Naive B cell (primary cell): ENCODE measurements at places on chromosomes 12 and 14. TPM values are rescaled to one million over a fixed set of nuclear protein-coding genes. Genes with fewer than 3 reads are reported as not detected.

- peak; percentile 35 for DNase-seq
- peaks cover 17% of the 10 kb centered on the region for H3K36me3 ChIP-seq
- no peak overlapping the region for H3K4me3 ChIP-seq
- no peak overlapping the region for H3K27ac ChIP-seq
- H3K27me3 ChIP-seq = no peaks in the 10 kb centered on the region
- H3K4me1 ChIP-seq = peaks cover 10% of the 10 kb centered on the region
Measured at GRCh38 chr14:91996948-91997371, 42.9 kb downstream of the TRIP11 start.

Gene GARIN6
- polyA plus RNA-seq = not detected

Gene GSC
- polyA plus RNA-seq = not detected

- H3K4me1 ChIP-seq = peaks cover 26% of the 10 kb centered on the region
- peak overlapping the region; percentile 96 for H3K4me3 ChIP-seq
- H3K36me3 ChIP-seq = no peaks in the 10 kb centered on the region
- H3K27ac ChIP-seq = peak overlapping the region; percentile 28
- H3K27me3 ChIP-seq = no peaks in the 10 kb centered on the region
Measured at GRCh38 chr12:123384318-123384993, 524 bp downstream of the KMT5A start.

DNA sequence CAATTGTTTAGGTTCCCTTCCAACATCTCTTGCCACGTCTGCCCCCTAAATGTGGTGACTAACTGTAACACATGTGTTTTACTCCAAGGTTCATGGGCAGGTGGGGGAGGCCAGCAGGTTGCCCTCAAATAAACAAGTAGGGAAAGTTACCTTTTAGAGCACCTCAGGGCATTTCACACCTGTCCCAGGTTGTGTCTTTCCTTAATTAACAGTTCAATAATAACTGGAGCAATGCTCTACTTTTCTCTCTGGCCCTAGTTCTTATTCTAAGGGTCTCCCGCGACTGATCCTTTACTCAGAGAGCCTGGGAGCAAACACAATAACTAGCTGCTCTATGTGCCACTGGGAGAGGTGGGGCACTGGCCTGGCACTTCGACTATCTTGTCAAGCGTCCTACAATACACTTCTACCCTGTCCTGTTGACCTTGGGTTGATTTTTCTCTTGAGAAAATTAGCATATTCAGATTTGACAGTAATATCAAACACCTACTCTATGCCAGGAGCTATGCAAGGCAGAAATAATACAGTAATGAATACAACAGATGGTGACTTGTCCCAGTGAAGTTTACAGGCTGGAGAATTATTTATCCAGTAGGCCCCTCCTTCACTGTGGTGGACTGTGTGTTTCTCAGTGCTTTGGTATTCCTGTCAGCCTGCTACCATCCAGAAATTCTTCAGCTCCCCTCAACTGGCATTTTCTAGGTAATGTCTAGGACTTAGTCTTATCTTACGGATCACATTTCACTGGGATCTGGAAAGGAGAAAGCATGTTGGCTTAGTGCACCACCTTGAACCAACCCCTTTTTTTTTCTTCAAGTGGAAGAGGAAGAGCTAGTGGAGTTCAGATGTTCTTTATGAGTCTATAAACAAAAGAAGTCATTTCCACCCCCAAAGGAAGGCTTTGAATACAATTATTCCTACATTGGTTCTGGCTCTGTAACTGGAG lies 202.6 kb downstream of the CRADD start:
- no peak overlapping the region for H3K27ac ChIP-seq
- H3K36me3 ChIP-seq = peaks cover 4% of the 10 kb centered on the region
- no peak overlapping the region for H3K4me3 ChIP-seq

Gene SCN8A
- 0.08 TPM for polyA plus RNA-seq

Gene REC8
- 7.6 TPM for polyA plus RNA-seq

GRCh38 chr12:52798671-52799504 lies 3.0 kb upstream of the KRT3 start:
- H3K27ac ChIP-seq = no peak overlapping the region
- peaks cover 46% of the 10 kb centered on the region for H3K27me3 ChIP-seq
- no peaks in the 10 kb centered on the region for H3K36me3 ChIP-seq
- H3K4me3 ChIP-seq = no peak overlapping the region
- no peaks in the 10 kb centered on the region for H3K4me1 ChIP-seq
- DNase-seq = no peak

DNA sequence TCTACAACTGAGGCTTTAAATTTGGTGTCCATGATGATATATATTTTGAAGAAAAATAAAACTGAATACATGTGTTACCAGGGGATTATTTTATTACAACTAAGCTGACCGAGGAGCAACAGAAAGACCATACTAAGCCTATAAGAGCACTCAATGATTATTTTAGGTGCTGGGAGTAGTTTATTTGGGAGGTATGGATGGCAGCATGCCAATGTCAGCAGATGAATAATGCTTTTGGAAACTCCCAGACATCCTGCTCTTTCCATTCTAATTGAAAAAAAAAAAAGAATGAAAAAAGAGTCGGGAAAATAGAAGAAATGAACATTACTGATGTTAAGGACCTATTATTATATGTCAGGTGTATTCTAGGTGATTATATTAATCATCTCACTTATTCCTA lies 441.2 kb downstream of the BTG1 start:
- peaks cover 11% of the 10 kb centered on the region for H3K27me3 ChIP-seq
- H3K4me1 ChIP-seq = no peaks in the 10 kb centered on the region
- no peak overlapping the region for H3K27ac ChIP-seq
- H3K36me3 ChIP-seq = no peaks in the 10 kb centered on the region
- H3K4me3 ChIP-seq = no peak overlapping the region
- DNase-seq = no peak

DNA sequence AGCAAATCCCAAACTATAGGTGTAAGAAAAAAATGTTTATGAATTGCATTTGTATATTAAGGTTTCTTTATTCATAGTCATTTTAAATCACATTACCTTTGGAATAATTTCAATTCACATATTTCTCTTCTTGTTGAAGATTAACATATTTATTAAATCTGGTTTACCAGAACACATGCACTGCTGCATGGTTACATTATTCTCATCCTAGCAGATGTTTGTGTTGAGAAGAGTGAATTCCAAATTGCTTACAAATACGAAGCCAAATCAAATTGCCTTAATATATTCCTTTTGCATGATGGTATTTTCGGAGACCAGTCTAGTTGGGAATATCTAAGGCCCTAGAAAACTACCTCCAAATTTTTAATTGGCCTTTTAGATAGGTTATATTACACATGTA lies 130.6 kb downstream of the PLEKHA5 start:
- no peaks in the 10 kb centered on the region for H3K4me1 ChIP-seq
- no peaks in the 10 kb centered on the region for H3K36me3 ChIP-seq
- no peaks in the 10 kb centered on the region for H3K27me3 ChIP-seq

DNA sequence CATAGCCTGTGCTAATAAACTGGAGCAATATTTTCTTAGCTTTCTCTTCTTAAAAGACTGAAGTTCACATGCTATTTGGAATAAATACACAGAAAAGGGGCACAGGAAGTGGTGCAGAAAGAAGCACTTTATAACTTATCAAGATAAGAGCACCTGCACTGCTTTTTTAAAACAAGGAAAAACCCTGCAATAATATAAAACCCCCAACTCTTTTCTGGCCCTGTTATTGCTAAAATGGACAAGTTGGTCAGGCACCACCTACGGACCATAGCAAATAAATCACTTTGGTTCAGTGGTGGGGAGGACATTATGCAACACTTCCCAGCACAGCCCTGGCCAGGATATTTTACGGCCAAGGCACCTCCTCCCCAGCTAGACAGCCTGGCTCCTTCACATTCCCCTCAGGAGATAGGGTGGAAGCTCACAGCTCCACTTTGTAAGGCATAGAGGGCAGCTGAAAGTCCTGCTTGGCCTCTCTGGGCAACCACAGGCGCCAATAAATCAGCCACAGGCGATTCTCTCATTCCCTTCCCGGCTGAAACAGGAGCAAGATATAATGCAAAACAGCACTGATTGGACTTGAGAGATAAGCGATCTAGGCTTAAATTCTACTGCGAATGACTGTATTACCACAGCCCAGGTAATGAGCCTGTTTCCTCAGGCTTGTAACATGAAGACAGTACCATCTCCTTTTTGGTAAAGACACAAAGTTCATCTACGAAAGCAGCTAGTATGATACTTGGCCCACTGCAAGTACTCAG lies 2.0 kb downstream of the ZBTB25 start:
- H3K4me1 ChIP-seq = peaks cover 54% of the 10 kb centered on the region
- no peak for DNase-seq
- H3K27ac ChIP-seq = peak overlapping the region; percentile 98
- no peaks in the 10 kb centered on the region for H3K27me3 ChIP-seq
- no peaks in the 10 kb centered on the region for H3K36me3 ChIP-seq
